ENCODE measurements at places on chromosomes 4 and X.

DNA sequence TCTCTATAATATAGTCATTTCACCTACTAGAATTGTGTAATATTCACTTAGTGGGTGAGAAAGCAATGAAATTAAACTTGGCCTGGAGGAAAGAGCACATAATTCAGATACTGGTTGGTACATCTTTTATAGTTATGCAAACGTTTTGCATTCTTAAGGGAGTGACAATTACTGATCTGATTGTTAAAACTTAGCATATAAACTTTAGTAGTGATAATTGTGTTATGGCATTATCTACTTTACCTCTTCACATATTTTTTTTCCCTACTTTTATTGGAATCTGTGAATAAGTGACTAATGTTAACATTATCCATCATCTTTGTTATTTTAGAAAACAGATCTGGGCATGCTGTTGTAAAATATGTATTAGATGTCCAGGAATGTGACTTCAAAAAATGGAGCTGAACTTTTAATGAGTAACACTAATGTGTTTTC is 217.4 kb upstream of the GIMD1 start:
- DNase-seq: no peak
- no peak overlapping the region for H3K27ac ChIP-seq
- no peaks in the 10 kb centered on the region for H3K36me3 ChIP-seq
- H3K4me3 ChIP-seq: no peak overlapping the region
- no peaks in the 10 kb centered on the region for H3K27me3 ChIP-seq

- no peaks in the 10 kb centered on the region for H3K4me1 ChIP-seq
- H3K36me3 ChIP-seq: no peaks in the 10 kb centered on the region
- DNase-seq: no peak
- no peak overlapping the region for H3K27ac ChIP-seq
- H3K27me3 ChIP-seq: no peaks in the 10 kb centered on the region
Observed at GRCh38 chrX:46645614-46646013, 72.0 kb downstream of the CHST7 start.

DNA sequence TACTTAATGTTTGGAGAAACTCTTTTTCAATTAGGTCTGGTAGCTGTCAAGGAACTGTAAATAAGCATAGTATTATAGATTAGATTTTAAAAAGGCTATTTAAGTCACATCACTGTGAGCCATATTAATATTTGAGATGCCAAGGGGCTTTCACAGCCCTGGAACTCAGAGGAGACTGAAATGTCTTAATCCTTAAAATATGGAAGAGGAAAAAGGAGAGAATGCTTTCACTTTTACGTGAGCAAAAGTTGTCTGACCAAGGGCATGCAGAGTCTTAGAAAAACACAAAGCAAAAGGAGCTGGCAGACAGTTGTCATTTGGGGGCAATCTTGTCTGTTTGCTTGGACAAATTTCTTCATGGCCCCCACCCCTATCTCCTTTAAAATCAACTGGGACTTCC is 253.2 kb upstream of the IGFBP7 start:
- H3K27me3 ChIP-seq: no peaks in the 10 kb centered on the region
- no peaks in the 10 kb centered on the region for H3K36me3 ChIP-seq
- no peak overlapping the region for H3K27ac ChIP-seq
- H3K4me3 ChIP-seq: no peak overlapping the region
- no peak for DNase-seq
- no peaks in the 10 kb centered on the region for H3K4me1 ChIP-seq

DNA sequence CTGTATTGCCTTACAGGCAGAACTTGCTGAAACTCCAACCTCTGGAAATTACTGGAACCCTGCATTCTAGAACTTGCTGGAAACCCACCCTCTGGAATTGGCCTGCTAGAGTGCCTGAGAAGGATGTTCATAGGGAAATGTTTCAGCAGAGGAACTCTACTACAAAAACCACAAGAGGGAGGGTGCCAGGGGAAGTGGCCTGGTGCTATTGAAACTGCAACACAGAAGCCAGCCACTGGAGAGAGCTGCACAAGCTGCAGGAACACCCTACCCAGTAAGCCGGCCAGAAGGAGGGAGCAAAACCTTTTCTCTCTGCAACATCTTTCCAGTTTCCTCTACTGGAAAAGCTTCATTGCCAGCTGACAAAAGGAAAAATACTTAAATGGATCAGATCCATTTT is 2.5 kb upstream of the BRWD3 start:
- H3K4me3 ChIP-seq: no peak overlapping the region
- no peaks in the 10 kb centered on the region for H3K27me3 ChIP-seq
- H3K27ac ChIP-seq: no peak overlapping the region
- peak; percentile 12 for DNase-seq
- H3K36me3 ChIP-seq: peaks cover 24% of the 10 kb centered on the region

DNA sequence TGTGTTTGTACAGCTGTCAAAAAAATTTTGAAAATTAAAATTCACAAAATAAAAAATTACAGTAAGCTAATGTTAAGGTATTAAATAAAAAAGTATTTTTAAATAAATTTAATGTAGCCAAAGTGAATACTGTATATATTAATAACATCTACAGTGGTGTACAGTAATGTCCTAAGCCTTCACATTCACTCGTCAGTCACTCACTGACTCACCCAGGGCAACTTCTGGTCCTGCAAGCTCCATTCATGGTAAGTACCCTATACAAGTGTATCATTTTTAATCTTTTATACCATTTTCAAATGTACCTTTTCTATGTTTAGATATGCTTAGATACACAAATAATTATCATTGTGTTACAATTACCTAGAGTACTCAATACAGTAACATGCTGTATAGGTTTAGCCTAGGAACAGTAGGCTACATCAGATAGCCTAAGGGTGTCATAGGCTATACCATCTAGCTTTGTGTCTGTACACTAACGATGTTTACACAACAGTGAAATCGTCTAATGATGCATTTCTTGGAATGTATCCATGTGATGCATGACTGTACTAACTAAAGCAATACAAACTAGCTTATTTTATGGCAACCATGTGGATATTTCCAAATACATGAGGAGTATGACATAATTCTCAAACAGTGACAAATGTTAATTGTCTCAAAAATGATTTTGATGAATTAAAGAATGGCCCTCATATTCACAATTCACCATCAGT is 13.7 kb downstream of the DDX60 start:
- peaks cover 7% of the 10 kb centered on the region for H3K4me1 ChIP-seq
- H3K36me3 ChIP-seq: peaks cover 38% of the 10 kb centered on the region
- no peak overlapping the region for H3K27ac ChIP-seq
- H3K4me3 ChIP-seq: no peak overlapping the region

DNA sequence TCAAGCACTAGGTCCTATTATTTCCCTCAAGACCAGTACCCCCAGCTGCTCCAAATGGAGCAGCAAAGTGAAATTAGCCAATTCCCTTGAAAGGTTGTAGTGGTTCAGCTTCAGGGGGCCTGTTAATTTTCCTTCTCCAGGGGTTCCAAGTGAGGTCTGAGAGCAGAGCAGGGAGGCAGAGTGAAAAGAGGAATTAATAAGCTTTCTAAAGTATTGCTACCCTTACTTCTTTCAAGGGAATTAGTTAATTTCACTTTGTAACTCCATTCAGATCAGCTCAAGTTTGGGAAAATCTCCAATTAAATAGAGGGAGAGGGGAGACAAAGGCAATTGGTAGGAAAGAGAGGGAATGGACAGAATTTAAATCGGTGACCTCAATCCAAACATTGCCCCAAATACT is 78.7 kb upstream of the SLC7A11 start:
- no peak overlapping the region for H3K27ac ChIP-seq
- H3K27me3 ChIP-seq: no peaks in the 10 kb centered on the region
- no peak overlapping the region for H3K4me3 ChIP-seq
- no peak for DNase-seq
- no peaks in the 10 kb centered on the region for H3K4me1 ChIP-seq

GRCh38 chr4:153082322-153083301 is 121.6 kb upstream of the TRIM2 start:
- peaks cover 4% of the 10 kb centered on the region for H3K36me3 ChIP-seq
- H3K4me3 ChIP-seq: peak overlapping the region; percentile 48
- peaks cover 22% of the 10 kb centered on the region for H3K4me1 ChIP-seq

DNA sequence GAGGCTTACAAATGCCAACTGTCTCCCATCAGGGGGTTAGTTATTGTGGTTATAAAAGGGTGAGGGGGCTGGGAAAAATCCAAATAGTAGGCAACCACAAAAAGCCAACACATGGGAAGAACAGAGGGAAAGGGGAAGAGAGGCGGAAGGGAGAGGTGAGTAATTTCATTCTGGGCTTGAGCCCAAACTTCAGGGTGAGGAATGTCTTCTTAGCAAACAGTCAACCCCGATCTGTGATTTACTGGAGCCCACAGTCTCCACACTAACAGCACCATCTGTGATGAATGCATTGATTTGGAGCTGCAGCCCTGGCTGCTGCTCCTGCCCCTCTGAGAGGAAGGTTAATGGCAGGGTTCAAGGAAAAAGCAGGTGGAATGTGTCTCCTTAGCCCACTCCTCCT is 162.2 kb upstream of the GPR101 start:
- H3K4me1 ChIP-seq: no peaks in the 10 kb centered on the region
- no peak for DNase-seq
- H3K27ac ChIP-seq: no peak overlapping the region
- peaks cover 8% of the 10 kb centered on the region for H3K27me3 ChIP-seq
- H3K36me3 ChIP-seq: no peaks in the 10 kb centered on the region
- H3K4me3 ChIP-seq: no peak overlapping the region

GRCh38 chrX:27445438-27445837 is 17.7 kb downstream of the PPP4R3C start:
- no peaks in the 10 kb centered on the region for H3K27me3 ChIP-seq
- no peaks in the 10 kb centered on the region for H3K4me1 ChIP-seq
- H3K4me3 ChIP-seq: no peak overlapping the region
- no peak overlapping the region for H3K27ac ChIP-seq
- DNase-seq: no peak

- no peak for DNase-seq
- no peaks in the 10 kb centered on the region for H3K36me3 ChIP-seq
- H3K4me1 ChIP-seq: no peaks in the 10 kb centered on the region
- H3K27me3 ChIP-seq: peaks cover 6% of the 10 kb centered on the region
- no peak overlapping the region for H3K4me3 ChIP-seq
Observed at GRCh38 chrX:70592091-70592490, 147.5 kb downstream of the DLG3 start.

GRCh38 chr4:1879485-1879884 is 8.3 kb downstream of the NSD2 start:
- peaks cover 39% of the 10 kb centered on the region for H3K4me1 ChIP-seq
- H3K27ac ChIP-seq: peak overlapping the region; percentile 70
- no peaks in the 10 kb centered on the region for H3K27me3 ChIP-seq
- H3K4me3 ChIP-seq: no peak overlapping the region

DNA sequence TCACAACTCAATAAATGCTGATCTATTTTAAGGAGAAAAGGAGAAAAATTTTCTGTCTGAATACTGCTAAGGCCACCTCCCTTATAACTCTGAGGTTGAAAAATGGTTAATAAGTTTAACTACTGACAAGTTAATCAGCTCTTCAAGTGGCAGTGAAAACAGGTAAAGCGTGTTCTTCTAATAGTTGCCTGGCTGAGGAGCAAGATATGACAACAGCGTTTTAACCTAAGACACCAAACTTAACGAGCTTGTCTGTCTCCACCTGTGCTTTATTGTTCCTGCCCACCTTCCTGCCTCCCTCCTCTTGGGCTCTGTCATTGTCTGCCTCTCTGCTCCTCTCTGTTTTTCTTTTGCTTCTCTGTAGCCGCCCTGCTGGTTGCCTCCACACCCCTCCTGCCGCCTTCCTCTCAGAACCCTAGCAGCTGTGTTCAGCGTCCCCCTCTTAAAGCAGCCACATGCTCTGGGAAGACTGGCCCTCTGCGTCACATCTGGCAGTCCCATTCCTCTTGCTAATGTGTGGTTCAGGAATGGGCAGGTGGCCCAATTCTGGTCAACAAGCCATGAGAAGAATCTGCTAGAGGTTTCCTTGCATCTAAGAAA is 4.3 kb upstream of the TSPAN5 start:
- no peaks in the 10 kb centered on the region for H3K27me3 ChIP-seq
- DNase-seq: no peak
- H3K4me1 ChIP-seq: peaks cover 38% of the 10 kb centered on the region
- H3K36me3 ChIP-seq: peaks cover 5% of the 10 kb centered on the region
- H3K4me3 ChIP-seq: peak overlapping the region; percentile 73
- H3K27ac ChIP-seq: peak overlapping the region; percentile 99

GRCh38 chrX:148573119-148573518 is 72.7 kb downstream of the AFF2 start:
- H3K27me3 ChIP-seq: peaks cover 5% of the 10 kb centered on the region
- H3K27ac ChIP-seq: no peak overlapping the region
- no peaks in the 10 kb centered on the region for H3K36me3 ChIP-seq
- no peak overlapping the region for H3K4me3 ChIP-seq

DNA sequence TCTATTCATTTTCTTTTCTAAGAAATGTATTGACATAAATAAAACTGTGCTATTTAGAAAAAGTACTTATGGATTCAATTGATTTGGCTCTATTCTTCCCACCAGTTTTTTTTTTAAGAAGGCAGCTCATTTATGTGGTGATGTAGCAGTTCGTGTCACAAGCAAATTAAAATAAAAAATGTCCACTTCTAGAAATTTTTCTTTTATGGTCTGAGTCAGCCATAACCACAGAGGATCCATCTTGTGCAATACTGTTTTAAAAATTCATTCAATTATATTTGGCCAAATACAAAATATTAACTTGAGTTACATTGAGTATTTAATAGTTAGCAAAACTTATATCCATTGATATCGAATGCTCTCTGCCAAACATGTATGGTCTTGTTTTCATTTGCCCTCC is 207.9 kb upstream of the FAT1 start:
- no peaks in the 10 kb centered on the region for H3K36me3 ChIP-seq
- no peak for DNase-seq
- no peaks in the 10 kb centered on the region for H3K27me3 ChIP-seq
- no peaks in the 10 kb centered on the region for H3K4me1 ChIP-seq
- no peak overlapping the region for H3K27ac ChIP-seq

GRCh38 chr4:12122316-12122715 is 693.6 kb upstream of the HS3ST1 start:
- no peak for DNase-seq
- H3K4me1 ChIP-seq: no peaks in the 10 kb centered on the region
- H3K27me3 ChIP-seq: no peaks in the 10 kb centered on the region
- H3K4me3 ChIP-seq: no peak overlapping the region

- no peak for DNase-seq
- H3K27ac ChIP-seq: no peak overlapping the region
- H3K4me3 ChIP-seq: no peak overlapping the region
- no peaks in the 10 kb centered on the region for H3K36me3 ChIP-seq
- no peaks in the 10 kb centered on the region for H3K4me1 ChIP-seq
- peaks cover 15% of the 10 kb centered on the region for H3K27me3 ChIP-seq
Observed at GRCh38 chr4:73668782-73669201, 48.6 kb upstream of the RASSF6 start.

DNA sequence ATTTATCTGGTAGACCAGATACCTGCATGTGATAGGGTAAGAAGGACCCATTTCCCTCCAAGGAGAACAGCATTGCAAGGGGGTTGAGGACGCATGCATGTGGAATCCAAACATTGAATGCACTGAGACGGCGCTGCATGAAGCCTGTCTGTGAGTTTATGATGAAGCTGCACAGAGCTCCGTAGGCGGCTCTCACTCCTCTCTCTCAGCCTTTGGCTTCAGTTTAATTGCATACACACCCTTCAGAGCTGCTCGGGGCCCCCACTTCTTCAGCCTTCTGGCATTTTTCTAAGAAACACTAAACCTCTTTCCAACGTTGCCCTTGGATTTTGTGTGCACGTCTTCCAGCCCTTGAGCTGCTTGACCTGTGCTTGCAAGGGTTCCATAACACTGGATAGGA is 176.6 kb downstream of the DHRSX start:
- no peaks in the 10 kb centered on the region for H3K4me1 ChIP-seq
- no peak for DNase-seq
- H3K27me3 ChIP-seq: no peaks in the 10 kb centered on the region
- peak overlapping the region; percentile 83 for H3K4me3 ChIP-seq
- H3K27ac ChIP-seq: peak overlapping the region; percentile 79
- peaks cover 17% of the 10 kb centered on the region for H3K36me3 ChIP-seq

GRCh38 chr4:181946902-181947301 is 296.3 kb upstream of the TENM3 start:
- H3K4me3 ChIP-seq: no peak overlapping the region
- no peaks in the 10 kb centered on the region for H3K36me3 ChIP-seq
- H3K27ac ChIP-seq: no peak overlapping the region
- no peak for DNase-seq

All from effector memory CD8-positive, alpha-beta T cell (primary cell).